NCI-H510A (cell line): ENCODE measurements at places on chromosomes 2 and 18.

DNA sequence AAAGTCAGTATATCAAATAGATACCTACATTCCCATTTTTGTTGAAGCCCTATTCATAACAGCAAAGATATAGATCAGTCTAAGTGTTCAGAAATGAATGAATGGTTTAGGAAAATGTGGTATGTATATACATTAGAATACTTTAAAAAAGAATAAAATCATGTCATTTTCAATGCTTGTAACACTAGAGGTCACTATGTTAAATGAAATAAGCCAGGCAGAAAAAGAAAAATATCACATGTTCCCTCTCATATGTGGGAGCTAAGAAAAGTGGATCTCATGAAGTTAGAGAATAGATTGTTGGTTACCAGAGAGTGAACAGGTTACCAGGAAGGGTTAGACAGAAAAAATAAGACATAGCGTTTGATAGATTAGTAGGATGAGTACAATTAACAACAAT, 1111.0 kb upstream of the SLC39A10 start:
- DNase-seq: no peak

- no peak for DNase-seq
These were observed 316.4 kb upstream of the ID2 start for GRCh38 chr2:8365331-8365910.

- no peak for DNase-seq
These were observed 930.0 kb upstream of the KLHL29 start for GRCh38 chr2:22454826-22455485.

- no peak for DNase-seq
These were observed 141.1 kb downstream of the SP100 start for GRCh38 chr2:230557065-230557464.

DNA sequence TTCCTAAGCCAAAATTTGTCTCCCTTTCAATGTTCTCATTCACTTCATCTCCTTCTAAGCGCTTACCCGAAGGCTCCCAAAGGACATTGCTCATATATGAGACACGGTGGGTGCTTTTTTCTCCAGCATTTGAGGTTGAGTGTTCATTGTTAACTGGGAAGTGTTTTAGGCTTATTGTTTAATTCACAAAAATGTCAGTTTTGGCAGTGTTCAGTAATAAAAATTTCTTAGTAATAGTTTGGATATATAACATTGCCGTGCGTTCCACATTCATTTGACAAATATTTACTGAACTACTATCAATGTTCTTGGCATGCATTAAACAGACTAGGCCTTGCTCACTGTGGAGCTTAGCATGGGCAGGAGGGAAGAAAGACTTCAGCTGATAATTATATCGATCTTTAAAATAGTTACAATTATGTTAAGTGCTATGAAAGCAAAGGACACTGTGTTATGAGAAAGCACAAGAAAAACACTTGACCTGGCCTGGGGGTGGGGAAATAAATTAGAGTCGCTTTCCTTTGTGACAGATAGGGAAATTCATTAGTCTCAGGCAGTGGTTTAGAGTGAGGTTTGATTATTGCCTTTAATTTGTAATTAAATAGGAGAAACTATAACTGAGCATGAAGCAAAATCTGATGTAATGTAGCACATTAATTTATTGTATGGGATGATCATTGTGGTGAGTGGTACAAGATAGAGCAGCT, 82.2 kb upstream of the DOCK10 start:
- no peak for DNase-seq

GRCh38 chr18:13703899-13704298, 22.5 kb downstream of the FAM210A start:
- DNase-seq: no peak

- DNase-seq: no peak
These were observed 83.0 kb downstream of the RTN4 start for GRCh38 chr2:54967269-54967668.

DNA sequence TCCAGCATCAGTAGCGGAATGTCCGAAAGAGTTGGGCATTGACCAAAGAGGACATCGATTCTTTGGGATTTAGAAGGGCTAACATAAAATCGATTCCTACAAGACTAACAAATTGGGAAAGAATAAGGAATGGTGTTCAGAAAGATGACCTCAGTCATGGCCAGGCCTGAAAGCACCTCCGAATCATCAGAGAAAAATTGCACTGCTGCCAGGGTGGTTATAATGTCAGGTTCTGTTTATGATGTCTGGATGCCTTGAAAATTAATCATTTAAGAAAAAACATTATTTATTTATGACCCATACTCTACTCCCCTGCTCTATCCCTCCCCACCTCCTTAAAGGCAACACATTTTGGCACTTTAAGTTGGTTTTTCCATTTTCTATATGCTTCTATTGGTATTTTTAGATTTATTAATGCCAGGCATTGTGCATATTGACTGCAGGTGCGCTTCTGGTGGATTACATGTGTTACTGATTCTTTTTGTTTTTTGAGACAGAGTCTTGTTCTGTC, 104.7 kb downstream of the MYCN start:
- no peak for DNase-seq

DNA sequence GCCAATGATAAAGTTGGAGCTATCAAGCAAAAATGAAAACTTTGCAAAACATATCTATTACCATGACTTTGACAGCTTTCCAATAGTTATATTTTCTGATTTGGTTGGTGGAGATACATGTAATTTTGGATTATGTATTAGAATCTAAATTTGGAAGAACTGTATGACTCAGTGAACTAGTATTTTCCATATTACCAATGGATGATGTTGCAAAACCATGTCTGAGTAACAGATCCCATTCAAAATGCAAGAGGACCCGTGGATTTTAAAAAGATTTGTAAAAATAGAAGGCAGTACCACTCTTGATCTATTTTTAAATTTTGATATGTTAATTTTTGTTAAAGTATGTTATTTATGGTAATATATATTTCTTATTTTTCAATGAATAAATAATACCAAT, 83.0 kb downstream of the TAF4B start:
- no peak for DNase-seq

DNA sequence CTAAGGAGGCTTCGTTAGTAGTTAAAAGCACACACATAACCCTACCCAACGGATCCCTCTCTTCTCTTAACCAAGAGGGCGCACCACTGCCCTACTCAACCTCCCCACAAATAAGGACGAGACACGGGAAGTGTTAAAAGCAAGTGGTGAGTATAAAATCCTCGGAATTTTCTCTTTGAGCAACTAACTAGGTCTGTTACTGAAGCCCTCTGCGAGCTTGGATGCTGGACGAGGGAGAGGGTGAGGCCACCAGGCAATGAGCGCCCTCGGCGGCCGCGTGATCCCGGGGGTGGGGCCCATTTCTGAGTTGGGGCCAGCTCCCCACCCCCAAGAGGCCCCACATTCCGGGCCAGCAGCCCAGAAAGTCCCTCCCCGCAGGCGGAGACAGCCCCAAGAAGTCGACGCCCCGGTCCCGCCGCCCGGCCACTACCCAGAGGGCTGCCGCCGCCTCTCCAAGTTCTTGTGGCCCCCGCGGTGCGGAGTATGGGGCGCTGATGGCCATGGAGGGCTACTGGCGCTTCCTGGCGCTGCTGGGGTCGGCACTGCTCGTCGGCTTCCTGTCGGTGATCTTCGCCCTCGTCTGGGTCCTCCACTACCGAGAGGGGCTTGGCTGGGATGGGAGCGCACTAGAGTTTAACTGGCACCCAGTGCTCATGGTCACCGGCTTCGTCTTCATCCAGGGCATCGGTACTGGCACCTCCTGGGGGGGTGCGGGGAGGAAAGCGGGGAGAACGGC, at the start of gene CYBRD1:
Gene CYBRD1, plus strand, starts transcription at position 423 of the 736 bp plus-strand sequence. Its CDS starts 72 bp downstream, at position 495.
- peak; percentile 2 for DNase-seq

- no peak for DNase-seq
These were observed 117.9 kb upstream of the NETO1 start for GRCh38 chr18:72985686-72986085.

DNA sequence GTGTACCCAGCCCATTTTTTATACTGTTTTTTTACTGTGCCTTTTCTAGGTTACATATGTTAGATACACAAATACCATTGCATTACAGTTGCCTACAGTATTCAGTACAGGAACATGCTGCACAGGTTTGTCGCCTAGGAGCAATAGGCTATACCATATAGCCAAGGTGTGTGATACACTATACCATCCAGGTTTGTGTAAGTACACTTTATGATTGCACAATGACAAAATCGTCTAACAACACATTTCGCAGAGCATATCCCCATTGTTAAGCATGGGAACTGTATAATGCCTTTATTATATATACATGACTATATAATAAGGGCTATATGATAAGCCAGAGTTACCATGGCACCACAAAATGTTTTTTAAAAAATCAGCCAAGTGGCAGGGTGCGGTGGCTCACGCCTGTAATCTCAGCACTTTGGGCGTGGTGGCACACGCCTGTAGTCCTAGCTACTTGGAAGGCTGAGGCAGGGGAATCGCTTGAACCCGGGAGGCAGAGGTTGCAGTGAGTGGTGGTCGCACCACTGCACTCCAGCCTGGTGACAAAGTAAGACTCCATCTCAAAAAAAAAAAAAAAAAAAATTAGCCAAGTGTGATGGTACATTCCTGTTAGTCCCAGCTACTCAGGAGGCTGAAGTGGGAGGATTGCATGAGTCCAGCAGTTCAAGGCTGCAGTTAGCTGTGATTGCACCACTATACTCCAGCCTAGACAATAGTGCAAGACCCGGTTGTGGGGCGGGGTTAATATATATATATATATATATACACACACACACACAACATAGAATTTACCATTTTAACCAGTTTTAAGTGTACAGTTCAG, 2.8 kb upstream of the CENPA start:
- no peak for DNase-seq
